Bronchial epithelial cell (primary cell): ENCODE measurements at places on chromosomes 12 and 14. TPM values are rescaled to one million over a fixed set of nuclear protein-coding genes. Genes with fewer than 3 reads are reported as not detected.
A peak's percentile ranks its signal among the peaks of the same experiment; 100 is the strongest.

The RASAL1 gene
- 0.26 and 2.3 TPM in 2 replicates for total RNA-seq

The FBXO34 gene
- 28.9 and 29.5 TPM in 2 replicates for total RNA-seq

The TRMT5 gene
- total RNA-seq, result 9.6 and 12.1 TPM in 2 replicates

The SMAGP gene
- 7.4 and 23.8 TPM in 2 replicates for total RNA-seq

The PMCH gene
- not detected in 2 replicates for total RNA-seq

The FAM90A1 gene
- total RNA-seq, result not detected in 2 replicates

The FLVCR2 gene
- 0.79 and 2.8 TPM in 2 replicates for total RNA-seq

- no peak for DNase-seq
These were observed 377.5 kb downstream of the ADGRD1 start for GRCh38 chr12:131331148-131331750.

- no peak for DNase-seq
These were observed 48.5 kb upstream of the CPM start for GRCh38 chr12:68981516-68981915.

- peak; percentile 59 for DNase-seq
These were observed 27.0 kb downstream of the SENP1 start for GRCh38 chr12:48078901-48079300.

DNA sequence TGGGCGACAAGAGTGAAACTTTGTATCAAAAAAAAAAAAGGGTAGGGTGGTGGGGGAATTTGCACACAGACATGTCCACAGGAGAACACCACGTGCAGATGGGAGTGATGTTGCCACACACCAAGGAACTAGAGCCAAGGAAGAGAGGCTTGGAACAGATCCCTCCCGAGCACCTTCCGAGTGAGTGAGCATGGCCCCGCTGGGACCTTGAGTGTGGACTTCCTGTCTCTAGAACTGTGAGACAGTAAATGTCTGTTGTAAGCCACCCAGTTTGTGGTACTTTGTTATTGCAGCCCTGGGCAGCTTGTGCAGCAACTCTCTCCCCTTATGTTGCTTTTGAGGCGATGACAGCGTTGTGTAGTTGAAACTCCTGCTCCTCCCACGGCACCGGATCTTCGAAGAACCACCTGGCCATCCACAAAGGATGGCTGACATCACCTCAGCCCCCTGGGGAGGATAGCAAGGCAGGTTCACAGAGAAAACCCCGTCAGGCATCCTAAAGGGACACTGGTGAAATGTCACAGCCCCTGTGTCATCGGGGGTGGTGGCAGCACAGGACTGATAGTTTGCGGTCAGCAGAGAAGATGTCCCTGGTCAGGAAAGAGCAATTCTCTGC, 54.7 kb upstream of the PLEKHG3 start:
- no peak for DNase-seq

- no peak for DNase-seq
These were observed 1096.1 kb downstream of the BCL11B start for GRCh38 chr14:98175881-98176280.

DNA sequence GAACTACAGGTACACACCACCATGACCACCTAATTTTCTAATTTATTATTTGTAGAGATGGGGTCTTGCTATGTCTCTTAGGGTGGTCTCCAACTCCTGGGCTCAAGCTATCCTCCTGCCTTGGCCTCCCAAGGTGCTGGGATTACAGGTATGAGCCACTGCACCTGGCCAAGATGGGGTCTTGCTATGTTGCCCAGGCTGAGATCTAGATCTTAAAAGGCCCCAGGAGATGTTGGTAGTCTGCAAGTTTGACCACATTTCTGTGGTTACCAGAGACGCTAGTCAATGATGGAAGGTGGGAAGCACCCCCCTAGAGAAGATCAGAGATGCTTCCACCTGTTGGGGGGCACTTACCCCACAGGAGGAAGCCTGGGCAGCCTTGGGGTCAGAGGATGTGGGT, 34.7 kb downstream of the FOXN4 start:
- no peak for DNase-seq

GRCh38 chr12:123134826-123135225, 16.1 kb downstream of the PITPNM2 start:
- no peak for DNase-seq

GRCh38 chr12:56591961-56592360, 38.2 kb downstream of the BAZ2A start:
- no peak for DNase-seq

DNA sequence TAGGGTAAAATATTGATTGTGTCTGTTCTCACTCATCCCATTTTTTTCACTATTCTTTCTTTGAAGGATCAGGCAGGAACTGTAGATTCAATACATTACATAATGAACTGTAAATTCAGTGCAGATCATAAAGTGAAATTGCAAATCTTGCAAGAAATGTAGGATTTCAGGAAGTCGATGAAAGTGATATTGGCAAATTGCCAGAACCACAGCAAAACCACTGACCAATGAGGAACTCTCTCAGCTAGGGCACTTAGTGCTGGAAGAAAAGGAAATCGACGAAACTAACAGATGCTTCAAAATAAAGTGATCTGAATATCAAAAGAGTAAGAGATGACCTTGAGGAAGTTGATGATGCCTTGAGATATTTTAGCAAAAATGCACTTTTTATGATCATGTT, 157.6 kb downstream of the AACS start:
- no peak for DNase-seq

DNA sequence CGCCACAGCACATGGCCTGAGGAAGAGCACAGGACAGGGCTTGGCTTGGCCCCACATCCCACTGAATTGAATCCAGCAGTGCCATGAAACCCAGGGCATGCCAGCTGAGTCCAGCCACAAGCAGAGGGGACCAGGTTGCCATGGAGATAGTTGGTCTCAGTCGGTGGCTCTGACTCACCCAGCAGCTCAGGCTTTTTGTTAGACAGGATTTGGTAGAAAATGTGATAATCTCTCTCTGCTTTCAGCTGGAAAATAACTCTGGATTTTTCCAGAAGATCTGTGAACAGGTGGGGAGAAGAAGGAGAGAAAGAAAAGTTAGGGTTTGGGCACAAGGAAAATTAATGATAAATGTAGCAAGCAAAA, 4.8 kb downstream of the MYH7 start:
- DNase-seq, result no peak

DNA sequence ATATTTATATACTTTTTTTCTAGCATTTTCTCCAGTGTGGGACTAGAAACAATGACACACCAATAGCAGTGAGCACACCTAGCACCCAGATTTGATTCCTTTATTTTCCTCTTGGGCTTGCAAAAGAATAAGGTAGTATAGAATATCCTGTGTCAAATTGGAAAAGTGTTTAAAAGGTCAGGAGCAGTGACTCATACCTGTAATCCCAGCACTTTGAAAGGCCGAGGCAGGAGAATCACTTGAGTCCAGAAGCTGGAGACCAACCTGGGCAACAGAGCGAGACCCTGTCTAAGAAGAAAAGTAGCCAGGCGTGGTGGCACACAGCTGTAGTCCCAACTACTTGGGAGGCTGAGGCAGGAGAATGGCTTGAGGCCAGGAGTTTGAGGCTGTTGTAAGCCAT, 53.8 kb upstream of the SGPP1 start:
- peak; percentile 43 for DNase-seq

- DNase-seq, result no peak
These were observed 3.9 kb downstream of the CD163 start for GRCh38 chr12:7499636-7500035.
